ENCODE measurements at places on chromosomes 5 and 9.
A peak's percentile ranks its signal among the peaks of the same experiment; 100 is the strongest.

- DNase-seq: no peak
Measured at GRCh38 chr9:1870915-1871314, 144.2 kb upstream of the SMARCA2 start.

- no peak for DNase-seq
Measured at GRCh38 chr5:37900692-37901091, 60.9 kb upstream of the GDNF start.

GRCh38 chr5:1014781-1015221 is 6.2 kb downstream of the NKD2 start:
- no peak for DNase-seq

GRCh38 chr9:126916909-126917308 is 2.3 kb downstream of the RALGPS1 start:
- no peak for DNase-seq

- DNase-seq: no peak
Measured at GRCh38 chr5:149221326-149221725, 50.3 kb upstream of the AFAP1L1 start.

DNA sequence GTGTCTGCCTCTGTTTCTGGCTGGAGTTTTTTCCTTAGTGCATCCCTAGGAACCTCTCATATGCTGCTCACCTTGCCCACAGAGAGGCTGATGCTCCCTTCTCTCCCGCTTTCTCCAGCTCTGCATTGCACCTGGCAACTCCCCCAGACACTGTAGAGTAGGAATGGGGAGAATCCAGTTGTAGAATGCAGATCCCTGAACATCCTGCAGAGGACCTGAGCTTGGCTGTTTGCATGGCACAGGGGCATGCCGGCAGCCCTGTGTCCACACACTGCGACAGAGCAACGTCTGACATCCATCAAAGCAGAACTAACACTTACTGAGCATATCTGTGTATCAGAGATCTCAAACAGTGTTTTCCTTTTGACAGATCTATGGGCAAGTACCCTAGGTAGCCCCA is 19.9 kb downstream of the IDNK start:
- no peak for DNase-seq

DNA sequence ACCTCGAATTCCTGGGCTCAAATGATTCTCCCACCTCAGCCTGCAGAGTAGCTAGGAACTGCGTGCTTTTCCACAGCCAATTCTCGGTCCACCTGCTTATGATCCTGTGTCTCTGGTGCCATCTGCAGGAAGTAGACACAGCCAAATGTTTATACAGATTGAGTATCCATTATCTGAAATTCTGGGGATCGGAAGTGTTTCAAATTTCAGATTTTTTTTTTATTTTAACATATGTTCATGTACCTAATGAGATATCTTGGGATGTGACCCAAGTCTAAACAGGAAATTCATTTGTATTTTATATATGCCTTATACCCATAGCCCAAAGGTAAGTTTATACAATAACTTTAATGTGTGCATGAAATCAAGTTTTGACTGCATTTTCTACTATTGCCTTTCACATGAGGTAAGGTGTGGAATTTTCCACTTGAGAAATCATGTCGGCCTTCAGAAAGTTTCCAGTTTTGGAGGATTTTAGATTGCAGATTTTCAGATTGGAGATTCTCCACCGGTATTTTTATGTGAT is 89.5 kb downstream of the ESM1 start:
- DNase-seq: no peak

DNA sequence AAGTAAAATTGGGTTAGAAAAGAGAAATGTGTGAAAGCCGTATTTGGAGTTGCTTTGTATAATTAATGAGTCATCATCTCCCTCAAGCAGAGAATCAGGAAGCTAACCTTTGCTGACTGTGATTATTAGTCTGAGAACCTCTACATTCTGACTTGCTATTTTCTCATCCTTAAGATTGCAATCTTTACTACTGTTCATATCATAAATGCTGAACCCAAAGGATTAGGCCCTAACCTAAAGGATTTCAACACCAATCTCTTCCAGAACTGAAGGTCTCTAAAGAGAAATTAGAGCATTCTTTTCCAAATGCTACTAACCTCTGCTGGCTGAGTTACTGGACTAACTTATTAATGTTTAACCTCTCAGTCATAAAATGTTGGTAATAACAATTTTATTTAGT is 538.1 kb upstream of the MEF2C start:
- no peak for DNase-seq

- DNase-seq: no peak
Measured at GRCh38 chr5:135356522-135357318, 42.3 kb downstream of the MACROH2A1 start.

GRCh38 chr9:127977884-127978647 is 2.7 kb downstream of the EEIG1 start:
- DNase-seq: no peak

DNA sequence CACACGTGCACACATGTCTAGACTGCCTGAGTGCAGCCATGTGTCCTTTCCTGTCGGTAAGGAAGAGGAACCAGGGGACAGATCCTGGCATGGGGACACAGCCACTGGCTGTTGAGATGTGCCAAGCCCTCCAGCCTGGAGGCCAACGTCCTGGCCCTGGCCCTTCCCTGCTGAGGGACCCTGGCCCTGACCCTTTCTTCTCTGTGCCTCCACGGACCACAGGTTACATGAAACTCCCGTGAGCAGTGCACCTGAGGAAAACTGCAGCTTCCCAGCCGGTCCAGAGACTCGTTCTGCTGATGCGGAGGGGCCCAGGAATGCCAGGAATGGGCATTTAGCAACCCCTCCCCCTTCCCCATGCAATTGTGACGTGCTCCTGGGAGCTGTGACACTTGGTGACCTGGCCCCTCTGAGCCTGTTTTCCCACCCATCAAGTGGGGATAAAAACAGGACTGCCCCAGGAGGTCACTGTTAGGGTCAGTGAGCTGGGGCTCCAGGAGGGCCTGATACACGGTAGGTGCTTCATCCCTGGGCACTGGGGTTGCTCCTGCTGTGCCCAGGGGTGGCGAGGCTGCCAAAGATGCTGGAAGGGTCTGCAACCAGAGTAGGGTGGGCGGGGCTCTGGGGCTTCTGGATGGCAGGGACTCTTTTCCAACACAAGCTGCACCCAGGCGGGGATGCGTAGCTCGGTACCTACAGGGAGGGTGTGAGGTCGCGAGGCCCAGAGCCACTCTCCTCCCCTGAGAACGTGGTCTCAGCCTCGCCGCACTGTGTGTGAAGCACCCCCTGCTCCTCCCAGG is 151.5 kb downstream of the C9orf50 start:
- DNase-seq: no peak

DNA sequence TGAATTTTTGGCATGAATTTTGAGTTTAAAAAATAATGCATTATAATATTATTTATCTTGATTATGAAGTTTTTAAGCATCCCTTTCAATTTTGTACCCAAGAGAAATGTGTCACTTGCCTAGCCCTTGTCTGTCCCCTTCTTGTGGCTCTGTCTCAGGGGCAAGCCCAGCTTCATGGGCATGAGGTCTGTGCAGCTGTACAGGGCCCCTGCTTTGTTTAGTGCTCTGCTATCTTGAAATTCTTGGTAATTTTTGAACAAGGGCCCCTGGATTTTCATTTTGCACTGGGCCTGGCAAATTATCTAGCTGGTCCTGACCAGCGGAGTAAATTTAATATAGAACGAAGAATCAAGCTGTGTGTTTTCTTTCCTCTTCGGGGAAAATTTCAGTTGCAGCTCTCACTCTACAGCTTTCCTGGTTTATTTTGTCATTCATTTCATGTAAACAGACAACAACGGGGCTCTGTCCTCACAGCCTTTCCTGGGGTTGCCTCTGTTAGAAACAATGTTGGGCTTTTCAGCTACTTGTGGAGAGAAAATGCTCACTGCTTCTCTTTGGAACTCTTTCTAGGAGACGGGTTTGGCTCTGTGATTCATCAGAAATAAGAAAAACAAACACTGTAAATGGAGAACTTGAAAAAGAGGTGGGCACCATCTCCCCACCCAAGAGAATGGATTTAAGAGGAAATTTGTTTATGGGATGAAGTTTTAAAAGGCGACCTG is 41.1 kb downstream of the LIX1 start:
- no peak for DNase-seq

- DNase-seq: no peak
Measured at GRCh38 chr9:91065231-91066041, 263.8 kb downstream of the SYK start.

GRCh38 chr5:160009591-160009989 is 651 bp downstream of the TTC1 start:
- DNase-seq: no peak

DNA sequence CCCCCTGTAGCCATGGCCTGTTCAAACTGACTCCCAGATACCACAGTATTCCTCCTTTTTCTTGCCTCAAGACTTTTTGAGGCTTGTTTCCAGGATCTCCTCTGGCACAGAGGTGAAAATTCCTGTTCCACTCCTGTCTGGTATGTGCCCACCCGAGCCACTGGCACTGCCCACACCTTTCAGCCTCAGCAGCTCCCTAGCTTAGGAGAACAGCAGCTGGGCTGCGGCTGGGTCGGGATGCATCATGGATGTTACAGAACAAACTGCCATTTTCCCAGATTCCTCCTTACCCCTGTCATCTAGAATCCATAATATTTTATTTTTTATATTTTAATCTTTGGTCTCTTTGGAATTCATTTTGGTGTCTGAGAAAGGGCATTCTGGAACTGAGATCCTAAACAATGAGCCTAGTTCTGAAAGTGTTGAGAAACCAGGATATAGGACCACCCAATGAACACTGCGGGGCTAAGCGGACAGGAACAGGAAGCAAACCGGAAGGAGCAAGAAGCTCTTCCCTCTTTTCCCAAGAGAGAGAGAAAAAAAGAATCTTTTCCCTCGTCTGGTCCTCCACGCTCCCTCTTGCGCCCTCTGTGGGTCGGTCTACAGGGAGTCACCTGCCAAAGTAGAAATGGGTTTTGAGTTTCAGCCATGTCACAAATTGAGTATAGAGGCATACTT is 12.5 kb downstream of the OR2S2 start:
- DNase-seq: peak; percentile 59

GRCh38 chr5:82821846-82822633 is 255.2 kb downstream of the TMEM167A start:
- DNase-seq: no peak

DNA sequence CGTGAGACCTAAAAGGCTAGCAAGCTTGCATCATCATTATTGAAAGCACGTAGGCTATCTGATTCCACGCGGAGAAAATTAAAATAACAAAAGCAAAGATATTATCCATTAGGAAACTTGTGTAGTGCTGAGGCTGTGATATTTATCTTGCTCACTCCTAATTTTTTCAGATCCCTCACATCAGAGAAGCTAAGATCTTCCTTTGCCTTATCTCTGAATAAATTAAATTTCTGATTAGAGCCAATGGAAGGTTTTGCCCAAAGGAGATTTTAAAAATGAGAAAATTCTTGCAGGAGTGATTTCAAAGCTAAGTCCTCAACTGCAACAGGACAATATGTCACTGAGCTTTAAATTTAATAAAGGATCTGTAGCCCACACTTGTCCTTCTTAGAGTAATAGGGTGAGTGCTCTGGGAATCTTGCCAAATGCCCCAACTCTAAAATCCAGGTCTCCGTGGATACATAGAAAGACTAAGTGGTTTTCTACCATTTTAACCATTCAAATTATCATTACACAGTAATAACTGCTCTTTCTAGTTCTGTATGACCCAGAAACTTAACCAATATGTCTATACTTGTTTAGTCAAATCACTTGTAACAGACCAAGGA is 295.0 kb downstream of the CAAP1 start:
- DNase-seq: no peak

DNA sequence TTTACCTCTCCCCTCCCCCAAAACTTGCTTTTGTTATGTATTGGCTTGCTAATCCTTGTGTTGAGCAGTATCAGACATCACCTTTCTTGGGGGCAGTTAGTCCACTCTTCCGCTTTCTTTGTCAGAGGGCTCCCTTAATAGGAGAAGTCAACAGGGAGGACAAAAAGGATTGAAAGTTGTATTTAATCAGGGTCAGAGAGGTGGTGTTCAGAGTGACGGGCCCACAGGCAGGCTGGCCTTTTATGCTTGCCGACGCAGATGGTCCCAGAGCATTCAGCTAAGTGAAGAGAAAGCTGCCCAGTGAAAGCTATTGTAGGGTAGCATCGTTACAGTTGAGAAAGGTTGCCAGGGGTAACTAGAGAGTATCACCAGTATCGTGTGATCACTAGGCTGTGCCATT is 131.1 kb downstream of the ZCCHC7 start:
- no peak for DNase-seq

- DNase-seq: no peak
Measured at GRCh38 chr9:16455842-16456241, 414.6 kb downstream of the BNC2 start.

GRCh38 chr5:10660135-10660534 is 96.3 kb downstream of the ANKRD33B start:
- no peak for DNase-seq

- DNase-seq: no peak
Measured at GRCh38 chr5:132010645-132010988, 841 bp downstream of the ACSL6 start.

GRCh38 chr9:69379270-69379982 is 54.4 kb downstream of the ENTREP1 start:
- no peak for DNase-seq

- no peak for DNase-seq
Measured at GRCh38 chr5:171386861-171387344, 746 bp upstream of the NPM1 start.

DNA sequence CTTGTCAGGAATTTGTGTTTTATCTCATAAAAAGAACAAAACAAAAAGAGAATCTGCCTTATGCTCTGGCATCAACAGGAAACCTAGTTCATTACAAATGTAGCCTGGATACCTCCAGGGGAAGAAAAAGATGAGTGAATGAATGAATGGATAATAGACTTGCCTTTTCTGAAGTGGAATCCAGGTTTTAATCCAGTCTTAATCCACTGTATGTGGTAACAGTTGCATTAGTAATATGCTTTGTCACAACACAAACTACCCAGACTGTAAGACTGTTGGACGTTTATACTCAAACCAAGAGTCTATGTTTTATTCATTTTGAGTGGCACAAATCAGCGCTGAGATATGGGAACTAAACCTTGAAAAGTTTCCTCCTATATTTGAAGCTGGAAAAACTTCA is 32.1 kb upstream of the MAP3K1 start:
- no peak for DNase-seq

GRCh38 chr5:14929293-14930065 is 57.9 kb upstream of the ANKH start:
- DNase-seq: no peak

GRCh38 chr5:93636837-93637236 is 53.8 kb downstream of the NR2F1 start:
- DNase-seq: no peak

DNA sequence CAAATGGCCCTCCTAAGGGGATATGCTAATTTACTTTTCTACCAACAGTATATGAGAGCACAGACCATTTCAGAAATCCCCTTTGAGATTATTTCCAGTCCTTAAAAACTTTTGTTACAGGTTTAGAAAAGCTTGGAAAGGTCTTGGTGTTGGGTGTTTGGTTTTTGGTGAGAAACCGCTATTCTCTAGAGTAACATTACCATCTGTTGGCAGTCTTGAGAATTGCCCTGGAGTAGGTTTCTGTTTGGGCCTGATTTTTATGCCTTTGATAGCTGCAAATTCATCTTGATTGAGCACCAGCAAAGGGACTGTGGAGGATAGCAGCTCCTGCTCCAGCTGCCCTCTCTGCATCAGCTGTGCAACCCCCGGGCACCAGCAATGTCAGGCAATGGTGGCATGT is 8.0 kb downstream of the NUDT2 start:
- DNase-seq: no peak
